ENCODE measurements at places on chromosomes 3 and 15.

DNA sequence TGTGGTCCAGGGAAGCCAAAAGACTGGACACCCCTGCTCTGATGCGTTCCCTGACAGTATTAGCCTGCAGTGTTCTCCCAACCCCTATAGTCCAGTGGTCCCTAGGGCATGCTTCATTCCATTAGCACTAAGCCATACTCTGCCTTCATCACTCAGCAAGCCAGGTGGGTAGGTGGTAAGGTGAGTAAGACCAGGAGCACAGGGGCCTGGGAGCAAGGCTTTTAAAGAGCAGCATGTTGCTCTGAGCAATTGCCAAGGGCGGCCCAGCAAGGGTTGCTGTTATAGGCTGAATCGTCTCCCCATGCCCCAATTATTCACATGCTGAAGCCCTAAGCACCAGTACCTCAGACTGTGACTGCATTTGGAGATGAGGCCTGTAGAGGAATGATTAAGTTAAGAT lies 11.0 kb downstream of the CXCR6 start:
- DNase-seq: no peak

- DNase-seq: no peak
Measured at GRCh38 chr15:92882697-92883162, 17.4 kb upstream of the CHD2 start.

DNA sequence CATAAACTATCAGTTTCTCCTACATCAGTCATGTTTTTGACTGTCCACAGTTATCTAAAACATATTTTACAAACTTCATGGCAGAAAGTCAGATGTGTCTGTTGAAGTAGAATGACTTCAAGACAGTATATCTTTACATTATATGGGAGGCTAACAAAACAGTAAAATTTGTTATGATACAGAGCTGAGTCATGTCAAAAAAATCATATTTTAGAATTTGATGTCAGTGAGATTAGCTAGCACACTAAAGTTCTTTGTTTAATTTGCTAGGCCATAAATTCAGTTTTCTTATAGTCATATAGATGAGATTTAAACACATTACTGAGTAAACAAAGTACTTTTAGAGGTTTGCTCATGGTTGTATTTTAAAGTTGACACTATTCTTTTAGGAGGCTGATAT lies 80.3 kb upstream of the IGSF10 start:
- no peak for DNase-seq

GRCh38 chr15:77500989-77501388 lies 80.3 kb downstream of the HMG20A start:
- no peak for DNase-seq

GRCh38 chr3:152327203-152327602 lies 58.5 kb downstream of the MBNL1 start:
- DNase-seq: no peak

- DNase-seq: no peak
Measured at GRCh38 chr3:143712522-143712921, 135.7 kb downstream of the SLC9A9 start.

- DNase-seq: no peak
Measured at GRCh38 chr3:43294975-43295374, 8.6 kb downstream of the SNRK start.

DNA sequence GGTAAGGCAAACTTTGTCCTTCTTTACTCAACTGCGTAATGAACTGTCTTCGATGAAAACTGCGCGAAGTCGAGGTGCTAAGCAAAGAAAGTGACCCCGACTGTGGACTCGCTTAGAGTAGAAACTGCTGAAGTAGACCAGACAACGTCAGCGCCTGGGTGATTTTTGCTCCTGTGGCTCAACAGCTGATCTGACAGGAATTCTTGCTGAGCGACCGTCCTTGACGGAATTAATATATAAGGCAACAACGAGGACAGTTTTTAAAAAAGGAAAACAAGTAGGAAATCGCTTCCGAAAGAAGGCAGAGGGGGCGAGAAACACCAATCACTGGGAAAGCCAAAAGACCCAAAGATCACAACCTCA lies 541 bp downstream of the RPS27L start:
- no peak for DNase-seq

DNA sequence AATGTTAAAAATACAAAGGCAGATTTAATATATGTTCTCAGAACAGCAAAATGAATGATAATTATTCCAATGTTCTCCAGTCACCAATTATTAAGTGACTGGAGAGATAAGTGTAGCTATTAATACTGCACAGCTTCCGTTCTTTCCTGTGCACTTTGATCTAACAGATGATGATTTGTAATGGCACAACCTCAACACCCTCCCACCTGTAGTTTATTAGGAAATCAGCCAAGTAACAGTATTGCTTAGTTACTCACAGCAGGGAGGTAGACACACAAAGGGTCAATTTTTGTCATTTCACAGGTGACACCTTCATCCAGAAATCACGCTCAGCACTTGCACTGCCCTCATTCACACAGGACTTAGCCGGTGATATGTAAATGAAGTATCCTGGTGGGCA lies 688.1 kb downstream of the EPHA3 start:
- DNase-seq: no peak

GRCh38 chr3:130709671-130710070 lies 37.0 kb downstream of the PIK3R4 start:
- no peak for DNase-seq

DNA sequence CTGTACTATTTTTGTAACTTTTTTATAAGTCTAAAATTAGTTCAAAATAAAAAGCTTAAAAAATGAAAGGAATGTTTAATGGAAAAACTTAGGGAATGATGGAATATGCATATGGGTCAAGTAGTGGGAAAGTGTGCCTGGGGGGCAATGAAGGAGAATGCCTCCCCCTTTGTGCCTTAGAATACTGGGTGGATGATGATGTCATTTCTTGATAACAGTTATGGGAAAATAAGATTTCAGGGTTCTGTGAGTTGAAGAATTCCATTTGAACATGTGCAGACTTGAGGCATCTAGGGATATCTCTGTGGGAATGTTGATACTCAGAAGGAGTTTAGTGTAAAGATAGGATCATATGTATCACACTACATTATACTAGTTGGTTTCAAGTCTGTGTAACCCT lies 13.8 kb downstream of the WDR93 start:
- DNase-seq: no peak

- DNase-seq: no peak
Measured at GRCh38 chr15:62035256-62035924, 24.9 kb downstream of the VPS13C start.

Measured in cortex of kidney (tissue), 1 donor.